ENCODE measurements at places on chromosomes 5 and 9. TPM values are rescaled to one million over a fixed set of nuclear protein-coding genes. Genes with fewer than 3 reads are reported as not detected.

TICAM2 gene
- 0.15 TPM for total RNA-seq

SLC6A7 gene
- not detected for total RNA-seq

NMUR2 gene
- not detected for total RNA-seq

KLHL3 gene
- total RNA-seq = 3.6 TPM

HCN1 gene
- total RNA-seq = not detected

BTNL9 gene
- not detected for total RNA-seq

ARPC5L gene
- 116 TPM for total RNA-seq

IL17B gene
- not detected for total RNA-seq

BSPRY gene
- 6.1 TPM for total RNA-seq

CDO1 gene
- 0.11 TPM for total RNA-seq

MARVELD2 gene
- total RNA-seq = 0.25 TPM

TNC gene
- total RNA-seq = 2.0 TPM

TXNDC15 gene
- 43.3 TPM for total RNA-seq

TYRP1 gene
- not detected for total RNA-seq

MTMR12 gene
- total RNA-seq = 26.0 TPM

IFNA21 gene
- not detected for total RNA-seq

PURA gene
- total RNA-seq = 13.1 TPM

MEIKIN gene
- total RNA-seq = not detected

OR1L4 gene
- total RNA-seq = not detected

PPIC gene
- not detected for total RNA-seq

SEMA6A gene
- total RNA-seq = not detected

GPR107 gene
- total RNA-seq = 20.4 TPM

PCDHB4 gene
- not detected for total RNA-seq

PHF24 gene
- not detected for total RNA-seq

SREK1 gene
- 56.4 TPM for total RNA-seq

LOX gene
- not detected for total RNA-seq

All from activated CD8-positive, alpha-beta memory T cell treated with anti-CD3 and anti-CD28 coated beads for 36 hours (primary cell).